Ureter (tissue), 1 donor: ENCODE measurements at places on chromosomes 7 and 10.

DNA sequence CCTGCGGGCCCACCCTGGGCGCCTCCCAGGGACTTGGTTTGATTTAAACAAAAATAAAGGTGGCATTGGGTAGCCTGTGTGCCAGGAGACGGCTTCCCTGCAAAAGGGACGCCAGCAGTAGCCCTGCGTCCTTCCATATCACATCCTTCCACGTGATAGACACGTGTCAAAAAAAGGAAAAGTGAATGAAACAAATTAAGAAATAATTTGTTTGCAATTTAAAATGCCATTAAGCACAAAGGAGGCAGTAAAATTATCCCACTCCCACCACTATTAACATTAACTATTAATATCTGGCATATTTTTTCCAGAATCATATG, 7.6 kb downstream of the TACR2 start:
- DNase-seq = no peak

DNA sequence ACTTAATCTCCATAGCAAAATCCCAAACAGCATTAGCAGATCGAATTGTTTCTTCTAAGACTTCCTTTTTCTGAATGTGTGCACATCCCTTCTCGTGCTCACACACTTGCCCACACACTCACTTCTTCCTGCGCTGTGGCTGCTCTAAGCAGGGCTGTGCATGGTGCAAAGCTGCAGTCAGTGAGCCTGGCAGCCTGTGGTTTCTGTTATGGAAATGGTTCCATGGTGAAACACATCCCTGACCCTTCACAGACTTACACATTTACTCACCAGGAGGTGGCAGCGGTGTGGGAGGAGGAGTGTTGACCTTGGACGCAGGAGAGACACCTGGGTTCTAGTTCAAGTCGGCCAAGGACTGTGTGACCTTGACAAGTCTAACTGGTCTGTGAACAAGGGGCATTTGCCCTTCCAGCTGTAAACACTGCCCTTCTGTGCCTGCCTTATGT, 24.9 kb downstream of the MTURN start:
- no peak for DNase-seq

DNA sequence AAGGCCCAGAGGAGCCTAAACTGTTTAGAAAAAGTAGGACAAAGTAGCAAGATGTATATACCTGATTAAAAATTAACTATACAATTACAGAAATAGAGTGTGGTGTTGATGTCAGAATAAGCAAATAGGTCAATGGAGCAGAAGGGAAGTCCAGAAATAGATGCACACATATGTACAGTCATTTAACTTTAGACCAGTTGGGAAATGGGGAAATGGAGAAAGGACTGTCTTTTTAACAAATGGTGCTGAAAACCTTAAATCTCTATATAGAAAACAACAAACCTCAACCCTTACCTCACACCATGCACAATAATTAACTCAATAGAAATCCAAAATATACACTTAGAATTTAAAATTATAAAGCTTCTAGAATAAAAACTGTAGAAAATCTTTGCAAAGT, 72.2 kb downstream of the CH25H start:
- no peak for DNase-seq

- DNase-seq = no peak
Observed at GRCh38 chr7:28065721-28066285, 114.8 kb downstream of the JAZF1 start.

- DNase-seq = no peak
Observed at GRCh38 chr7:41425926-41426325, 277.0 kb downstream of the INHBA start.

GRCh38 chr7:13979671-13980435, 9.6 kb downstream of the ETV1 start:
- no peak for DNase-seq

DNA sequence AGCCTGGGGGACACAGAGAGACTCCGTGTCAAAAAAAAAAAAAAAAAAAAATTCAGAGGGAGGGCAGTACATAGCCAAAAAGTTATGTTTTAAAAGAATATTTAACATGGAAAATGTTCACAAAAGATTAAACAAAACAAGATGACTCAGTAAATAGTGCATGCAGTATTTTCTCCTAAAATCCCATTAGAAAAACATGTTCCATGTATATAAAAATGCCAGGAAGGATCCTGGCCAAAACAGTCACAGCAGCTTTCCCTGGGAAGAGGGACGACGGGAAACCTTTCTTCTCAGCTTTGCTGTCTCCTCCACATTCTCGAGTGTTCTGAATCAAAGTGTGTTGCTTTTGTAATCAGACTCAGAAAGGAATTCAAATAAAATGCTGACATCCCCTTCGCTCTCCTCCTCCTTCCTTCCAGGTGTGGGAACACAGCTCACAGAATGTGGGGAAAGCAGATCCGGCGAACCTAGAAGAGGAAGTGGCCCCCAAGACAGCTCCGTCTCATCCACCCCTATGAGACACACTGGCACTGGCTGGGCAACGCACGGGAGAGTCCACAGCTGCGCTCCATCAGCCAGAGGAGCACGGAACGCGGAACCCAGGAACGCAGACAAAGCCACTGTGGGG, 139.4 kb downstream of the MAD1L1 start:
- no peak for DNase-seq

DNA sequence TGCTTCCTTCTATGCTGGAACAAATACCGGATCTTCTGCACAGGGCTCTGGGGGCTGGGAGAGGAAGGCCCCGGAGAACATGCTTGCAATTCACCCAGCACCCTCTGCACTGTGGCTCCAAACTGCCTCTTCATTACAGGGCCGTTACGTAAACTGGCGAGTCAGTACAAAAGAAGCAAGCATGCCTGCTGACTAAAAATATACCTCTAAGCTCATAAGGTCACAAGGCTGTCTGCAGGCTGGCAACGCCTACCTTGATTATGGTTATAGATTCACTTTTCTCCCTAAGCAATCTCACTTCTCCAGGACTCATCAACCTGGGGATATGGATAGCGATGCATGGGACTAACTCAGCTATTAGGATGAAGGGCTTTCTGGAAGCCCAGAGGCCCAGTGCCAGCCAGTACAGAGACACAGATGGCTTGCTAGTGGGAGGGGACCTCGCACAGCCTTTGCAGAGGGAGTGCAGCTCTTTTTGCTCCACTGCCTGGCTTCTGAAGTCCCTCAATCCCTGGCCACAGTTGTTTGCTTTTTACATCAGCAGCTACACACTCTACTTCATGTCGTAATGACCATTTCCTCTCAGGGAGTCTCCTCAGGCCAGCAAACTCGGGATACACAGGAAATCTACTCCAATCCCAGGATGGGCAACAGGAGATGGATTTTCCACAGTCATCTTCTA, 96.1 kb downstream of the SH3PXD2A start:
- DNase-seq = peak; percentile 59

DNA sequence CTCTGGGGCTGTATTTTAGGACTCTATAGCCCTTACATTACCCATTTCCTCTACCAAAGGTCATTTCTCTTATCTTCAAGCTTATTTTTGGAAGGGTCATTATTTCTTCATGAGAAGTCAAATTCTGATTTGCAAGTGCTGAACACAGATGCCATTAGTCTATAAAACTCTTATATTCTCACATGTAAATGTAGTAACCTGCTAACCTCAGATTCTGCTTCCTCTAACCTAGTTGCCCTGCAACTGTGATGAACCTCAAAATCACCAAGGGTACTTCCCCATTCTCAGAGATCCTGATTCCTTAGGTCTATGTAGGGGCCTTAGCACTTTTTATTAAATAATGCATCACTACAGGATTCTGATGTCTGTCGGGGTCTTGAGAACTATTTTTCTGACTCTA, 6.3 kb downstream of the FAS start:
- no peak for DNase-seq

DNA sequence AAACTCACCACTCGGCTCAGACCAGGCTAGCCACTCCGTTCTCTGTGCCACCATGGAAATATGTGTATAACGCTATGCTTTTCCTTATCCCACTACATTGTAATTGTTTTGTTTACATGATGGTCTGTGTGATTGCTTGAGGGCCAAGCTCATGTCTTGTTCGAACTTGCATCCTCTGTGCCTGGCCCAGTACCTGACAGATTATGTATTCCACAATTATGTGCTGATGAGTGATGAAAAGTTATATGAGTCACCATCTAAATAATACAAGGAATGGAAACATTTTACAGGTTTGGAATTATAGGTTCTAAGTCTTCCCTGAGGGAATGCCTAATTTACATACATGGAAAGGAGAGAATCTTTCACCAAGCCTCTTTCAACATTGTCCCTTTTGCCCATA, 137.4 kb downstream of the C7orf25 start:
- no peak for DNase-seq

GRCh38 chr10:116697816-116698215, 44.5 kb downstream of the HSPA12A start:
- no peak for DNase-seq

- DNase-seq = peak; percentile 70
Observed at GRCh38 chr10:60964257-60965235, 20.6 kb upstream of the RHOBTB1 start.

GRCh38 chr7:130593033-130593432, 75.5 kb downstream of the COPG2 start:
- DNase-seq = no peak

DNA sequence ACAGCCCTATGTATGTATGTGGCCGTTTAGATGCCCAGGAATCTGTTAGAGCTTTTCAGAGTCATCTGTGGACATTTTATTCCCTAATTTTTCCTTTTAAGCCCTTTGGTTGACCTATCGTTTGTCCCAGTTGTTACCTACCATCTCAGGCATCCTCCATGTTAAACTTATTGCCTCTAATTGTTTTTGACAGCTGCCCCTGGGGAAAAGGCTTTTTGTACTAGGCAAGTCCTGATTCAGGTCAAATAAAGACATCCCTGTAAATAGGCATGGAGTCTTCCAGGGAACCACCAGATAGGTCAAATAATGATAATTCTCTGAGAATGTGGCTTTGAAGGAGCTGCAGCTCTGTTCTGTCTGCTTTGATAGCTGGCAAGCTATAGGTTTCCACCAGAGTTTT, 87.7 kb upstream of the CYP26C1 start:
- DNase-seq = no peak

GRCh38 chr10:77800320-77800719, 126.2 kb downstream of the DLG5 start:
- DNase-seq = no peak

- DNase-seq = no peak
Observed at GRCh38 chr10:29316308-29317026, 27.6 kb downstream of the LYZL1 start.

DNA sequence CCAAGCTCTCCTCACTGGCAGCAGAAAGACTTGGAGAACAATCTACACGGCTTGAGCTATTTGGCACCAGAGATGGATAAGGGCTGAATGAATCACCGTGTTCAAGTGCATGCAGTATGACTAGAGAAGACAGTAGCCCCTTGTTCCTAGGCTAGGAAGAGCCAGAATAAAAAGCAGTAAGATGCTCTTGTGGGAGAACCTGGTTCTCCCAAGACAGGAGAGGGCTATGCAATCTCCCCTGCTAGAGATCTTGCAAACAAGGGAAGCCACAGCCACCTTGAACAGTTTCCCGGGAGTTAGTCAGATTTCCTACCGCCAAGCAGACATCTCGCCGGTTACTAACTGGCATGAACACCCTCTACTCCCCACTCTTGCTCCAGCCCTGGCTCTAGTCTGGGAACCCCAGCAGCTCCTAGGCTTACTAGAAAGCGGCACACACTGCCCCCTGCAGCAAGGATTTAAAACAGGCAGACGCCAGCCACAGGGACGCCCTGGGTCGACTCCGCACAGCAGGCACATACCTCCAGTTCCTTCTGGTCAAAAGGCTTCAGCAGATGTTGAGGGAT, 107.3 kb downstream of the SMURF1 start:
- no peak for DNase-seq

- no peak for DNase-seq
Observed at GRCh38 chr7:25117226-25118047, 7.6 kb downstream of the CYCS start.

DNA sequence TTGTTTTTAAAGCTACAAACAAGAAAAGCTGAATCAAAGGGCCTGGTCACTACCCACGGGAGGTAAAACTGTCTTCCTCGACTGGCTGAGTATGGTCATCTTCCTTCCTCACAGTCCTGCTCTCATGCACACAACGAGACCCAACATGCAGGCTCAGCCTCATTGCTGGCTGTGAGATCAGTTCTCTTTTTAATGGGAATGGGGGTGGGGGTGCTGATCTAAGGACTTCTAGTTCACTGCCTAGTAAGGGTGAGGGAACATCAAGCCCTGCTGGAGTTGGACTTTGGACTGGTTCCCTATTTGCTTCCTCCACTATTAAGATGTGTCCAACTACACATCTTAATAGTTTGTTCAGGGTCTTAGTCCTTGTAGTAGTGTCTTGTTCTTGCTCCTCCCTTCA, 48.2 kb downstream of the ABCB4 start:
- no peak for DNase-seq

GRCh38 chr7:131320603-131321002, 7.1 kb upstream of the MKLN1 start:
- no peak for DNase-seq

DNA sequence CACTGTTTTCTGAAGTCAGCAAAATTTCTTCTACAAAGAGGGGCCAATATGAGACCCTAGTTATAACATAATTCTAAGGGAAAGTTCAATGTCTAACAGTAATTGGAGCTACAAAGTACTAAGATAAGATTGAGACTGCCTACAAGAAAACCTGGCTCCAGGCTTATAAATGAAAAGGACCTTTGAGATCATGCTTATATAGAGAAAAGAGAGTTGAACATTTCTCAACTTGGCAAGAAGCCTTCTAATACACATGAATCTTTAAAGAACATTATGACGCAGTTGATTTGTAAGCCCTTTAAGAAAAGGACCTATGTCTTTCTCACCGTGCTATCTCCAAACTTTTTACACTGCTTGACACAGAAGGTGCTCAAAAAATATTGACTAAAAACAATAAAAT, 87.9 kb downstream of the TPK1 start:
- DNase-seq = no peak

GRCh38 chr10:16732376-16732775, 84.8 kb downstream of the RSU1 start:
- no peak for DNase-seq

- no peak for DNase-seq
Observed at GRCh38 chr10:101577121-101577871, 10.8 kb downstream of the POLL start.

DNA sequence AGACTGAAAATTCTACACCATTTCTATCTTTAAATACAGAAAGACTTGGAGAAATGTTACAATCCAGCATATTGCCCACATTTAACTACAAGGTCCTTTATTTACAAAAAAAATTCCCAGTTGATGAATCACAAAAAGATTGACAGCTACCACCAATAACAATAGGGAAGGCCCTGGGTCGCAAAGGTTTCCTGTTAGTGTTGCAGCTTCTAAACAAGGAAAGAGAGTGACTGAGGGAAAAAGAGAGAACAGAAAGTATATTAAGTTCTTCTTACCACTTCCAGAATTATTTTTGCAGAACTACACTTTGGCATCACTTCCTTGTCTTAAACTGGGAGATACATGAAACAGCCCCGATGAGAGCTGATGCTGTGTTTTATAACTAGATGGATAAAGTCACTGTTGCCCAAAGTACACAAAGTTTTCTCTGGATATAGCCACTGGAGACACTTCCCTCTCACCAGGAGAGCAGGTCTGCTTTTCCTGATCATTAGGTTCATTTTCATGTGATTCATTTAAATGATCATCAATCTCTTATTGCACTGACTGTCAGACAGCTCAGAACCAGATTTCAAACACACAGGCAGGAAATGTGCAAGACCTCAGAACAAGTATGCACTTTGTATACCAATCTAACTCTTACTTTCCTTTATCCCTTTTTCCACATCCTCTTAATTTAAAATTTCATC, 57.0 kb downstream of the SHTN1 start:
- no peak for DNase-seq

GRCh38 chr7:103764901-103765300, 224.6 kb downstream of the RELN start:
- DNase-seq = no peak
